BE2C (cell line): ENCODE measurements at places on chromosomes 6 and 20.

GRCh38 chr20:32577023-32577422 lies 8.1 kb downstream of the NOL4L start:
- DNase-seq: no peak

DNA sequence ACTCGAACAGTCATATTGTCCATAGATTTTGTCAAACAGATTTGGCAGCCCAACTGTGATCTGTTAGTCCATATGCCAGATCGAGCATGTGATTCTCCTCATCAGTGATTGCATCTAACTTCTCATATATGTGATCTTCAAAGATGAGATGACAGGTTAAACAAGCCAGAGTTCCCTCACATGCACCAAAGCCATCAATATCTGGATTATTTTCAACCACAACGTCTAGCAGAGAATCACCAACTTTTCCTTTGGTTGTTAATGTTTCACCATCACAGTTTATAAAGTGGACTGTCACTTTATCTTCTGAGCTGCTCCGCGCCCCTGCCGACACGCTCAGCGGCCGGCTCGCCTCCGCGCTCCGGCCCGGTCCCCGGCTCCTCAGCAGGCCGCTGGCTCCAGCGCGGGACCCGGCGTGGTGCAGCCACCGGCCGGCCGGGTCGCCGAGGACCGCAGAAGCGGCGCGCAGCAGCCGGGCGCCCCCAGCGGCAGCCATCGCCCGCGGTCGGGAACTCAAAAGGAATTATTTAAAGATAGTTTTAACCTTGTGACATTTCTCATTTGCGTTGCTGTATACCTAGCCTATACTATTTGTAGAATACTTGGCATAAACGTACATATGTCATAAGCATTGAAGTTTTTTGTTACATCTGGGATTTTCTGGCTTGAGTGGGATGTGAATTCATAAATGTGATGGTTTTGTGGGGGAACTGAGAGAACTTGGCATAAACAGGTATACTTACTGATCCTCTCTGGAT lies 40.1 kb upstream of the DYNLRB1 start:
- peak; percentile 60 for DNase-seq

DNA sequence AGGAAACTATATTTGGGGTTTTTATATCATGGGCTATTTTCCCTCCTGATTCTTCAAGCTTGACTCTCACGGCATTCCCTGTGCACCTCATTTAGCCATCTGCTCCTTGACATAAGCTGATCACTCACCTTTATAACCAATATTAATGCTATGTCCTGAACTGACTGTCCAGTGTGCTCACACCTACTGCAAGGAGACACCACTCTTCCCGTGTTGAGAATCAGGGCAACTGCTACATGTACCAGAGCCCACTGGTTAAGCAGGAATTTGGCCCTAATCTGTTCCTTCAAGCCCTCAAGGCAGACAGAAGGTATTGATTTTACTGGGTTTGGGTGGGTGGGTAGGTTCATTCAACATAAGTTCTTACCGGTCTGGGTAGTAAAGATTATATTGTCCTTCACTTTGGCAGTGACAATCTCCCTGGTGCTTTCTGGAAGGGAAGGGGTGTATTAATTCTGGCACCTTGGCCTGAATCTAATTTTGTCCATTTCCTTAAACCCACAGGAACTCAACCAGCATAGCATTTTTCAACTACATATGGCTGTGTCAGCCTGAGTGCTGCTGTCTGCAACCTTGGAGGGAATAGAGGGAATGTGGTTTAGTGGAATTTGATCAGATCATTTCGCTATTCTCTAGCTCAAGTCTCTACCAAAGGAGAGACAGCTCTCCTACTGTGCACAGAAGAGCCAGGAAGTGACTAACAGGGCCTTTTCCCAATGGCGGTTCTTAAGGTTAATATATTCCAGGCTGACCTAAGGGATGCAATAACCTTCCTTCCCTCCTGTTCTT lies 293.2 kb downstream of the BTBD9 start:
- DNase-seq: no peak

- DNase-seq: no peak
Observed at GRCh38 chr20:1286267-1287024, 20.4 kb downstream of the SNPH start.

GRCh38 chr6:144211160-144211559 lies 60.8 kb downstream of the STX11 start:
- DNase-seq: no peak

GRCh38 chr6:38153798-38154345 lies 334.3 kb downstream of the ZFAND3 start:
- no peak for DNase-seq

DNA sequence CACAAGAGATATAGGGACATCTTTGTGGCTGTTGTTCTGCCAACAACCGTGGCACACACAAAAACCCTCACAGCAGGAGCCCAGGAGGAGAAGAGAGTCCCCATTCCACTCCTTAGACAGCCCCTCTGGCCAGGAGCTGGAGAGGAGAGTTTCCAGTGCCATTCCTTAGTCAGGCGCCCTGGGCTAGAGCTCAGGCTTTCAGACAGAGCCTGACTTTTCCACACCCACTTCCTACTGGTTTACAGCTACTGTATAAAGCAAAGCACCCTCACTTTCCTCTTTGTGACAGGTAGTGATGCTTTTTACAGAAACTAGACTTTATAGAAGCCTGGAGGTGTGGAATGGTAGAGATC lies 145.9 kb downstream of the SYCP2 start:
- DNase-seq: no peak

- DNase-seq: no peak
Observed at GRCh38 chr6:324729-325125, 32.4 kb downstream of the DUSP22 start.

- no peak for DNase-seq
Observed at GRCh38 chr6:165769401-165769800, 106.4 kb upstream of the PDE10A start.

GRCh38 chr20:15842872-15843271 lies 730.4 kb downstream of the KIF16B start:
- DNase-seq: no peak

- DNase-seq: no peak
Observed at GRCh38 chr6:70601014-70601413, 34.3 kb downstream of the SDHAF4 start.

GRCh38 chr6:49915035-49915434 lies 48.7 kb upstream of the CRISP1 start:
- peak; percentile 14 for DNase-seq

DNA sequence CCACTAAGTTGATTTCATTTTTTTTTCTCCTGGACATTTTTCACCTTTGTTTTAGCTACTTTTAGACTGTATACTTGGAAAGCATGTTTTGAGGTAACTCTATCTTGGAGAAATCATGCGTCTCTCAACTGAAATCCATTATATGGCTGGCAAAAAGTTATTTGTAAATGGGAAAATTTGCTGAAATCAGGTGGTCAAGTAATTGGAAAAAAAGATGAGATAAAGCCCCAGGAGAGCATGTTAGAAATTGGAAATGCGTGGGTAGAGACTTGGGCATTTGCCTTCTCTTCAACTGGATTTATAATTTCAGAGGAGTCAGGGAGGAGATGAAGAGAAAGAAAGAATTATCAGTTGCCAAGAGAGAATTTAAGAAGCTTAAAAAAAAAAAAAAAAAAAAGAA lies 217.1 kb upstream of the MAP3K7 start:
- DNase-seq: no peak

GRCh38 chr6:8047541-8048292 lies 16.5 kb downstream of the BLOC1S5 start:
- no peak for DNase-seq

DNA sequence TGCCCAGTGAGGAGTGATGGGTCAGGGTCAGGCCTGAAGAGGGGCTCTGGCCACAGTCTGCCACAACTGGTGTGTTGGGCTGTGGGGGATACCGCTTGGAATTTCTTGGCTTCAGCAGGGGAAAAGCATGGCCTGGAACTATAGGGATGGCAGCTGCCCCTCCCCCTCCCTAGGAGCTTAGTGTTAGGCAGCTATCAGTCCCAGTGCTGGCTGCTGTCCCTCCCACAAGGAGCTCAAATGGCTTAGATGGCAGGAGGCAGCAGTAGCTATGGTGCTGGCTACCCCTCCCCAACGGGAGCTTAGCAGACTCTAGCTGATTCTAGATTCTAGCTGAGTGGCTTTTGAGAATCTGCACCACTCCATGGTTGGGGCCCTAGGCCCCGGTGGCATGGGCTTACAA lies 414.5 kb upstream of the HSF2 start:
- DNase-seq: no peak

DNA sequence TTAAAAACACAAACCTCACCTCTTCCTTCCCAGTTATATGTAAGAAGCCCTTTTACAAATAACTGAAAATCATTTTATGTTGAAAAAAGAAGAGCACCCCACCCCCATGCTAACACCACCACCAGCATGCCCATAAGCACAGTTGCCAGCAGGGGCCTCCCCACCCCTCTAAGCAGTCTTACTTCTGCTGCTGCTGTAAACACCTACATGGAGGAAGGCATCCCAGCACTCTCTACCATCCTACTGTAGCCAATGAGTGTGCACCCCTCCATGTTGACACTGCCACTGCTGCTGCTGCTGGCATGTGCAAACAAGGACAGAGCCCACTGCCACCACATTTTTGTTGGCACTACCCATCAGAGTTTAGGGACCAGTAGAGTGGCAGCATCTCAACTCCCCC lies 49.6 kb upstream of the PHIP start:
- peak; percentile 25 for DNase-seq

- no peak for DNase-seq
Observed at GRCh38 chr20:4067600-4068261, 52.4 kb upstream of the RNF24 start.

- DNase-seq: peak; percentile 91
Observed at GRCh38 chr6:28747631-28748157, 176.1 kb downstream of the TRIM27 start.

DNA sequence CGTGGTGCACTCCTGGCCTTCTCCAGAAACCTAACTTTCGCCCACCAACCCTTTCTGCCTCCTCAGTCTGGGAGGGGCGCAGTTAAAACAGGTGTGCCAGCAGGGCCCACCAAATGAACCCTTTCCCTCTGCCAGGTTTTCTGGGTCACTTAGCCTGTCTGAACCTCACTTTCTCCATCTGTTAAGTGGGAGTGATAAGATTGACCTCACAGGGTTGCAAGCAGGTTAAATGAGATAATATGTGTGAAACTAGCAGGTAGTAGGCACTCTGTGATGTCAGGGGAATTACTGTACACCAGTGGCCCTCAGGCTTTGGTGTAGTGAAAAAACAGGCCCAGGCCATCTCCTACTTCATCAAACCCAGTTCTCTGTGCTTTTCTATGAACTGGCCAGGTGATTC lies 14.1 kb downstream of the BNIP5 start:
- DNase-seq: no peak

DNA sequence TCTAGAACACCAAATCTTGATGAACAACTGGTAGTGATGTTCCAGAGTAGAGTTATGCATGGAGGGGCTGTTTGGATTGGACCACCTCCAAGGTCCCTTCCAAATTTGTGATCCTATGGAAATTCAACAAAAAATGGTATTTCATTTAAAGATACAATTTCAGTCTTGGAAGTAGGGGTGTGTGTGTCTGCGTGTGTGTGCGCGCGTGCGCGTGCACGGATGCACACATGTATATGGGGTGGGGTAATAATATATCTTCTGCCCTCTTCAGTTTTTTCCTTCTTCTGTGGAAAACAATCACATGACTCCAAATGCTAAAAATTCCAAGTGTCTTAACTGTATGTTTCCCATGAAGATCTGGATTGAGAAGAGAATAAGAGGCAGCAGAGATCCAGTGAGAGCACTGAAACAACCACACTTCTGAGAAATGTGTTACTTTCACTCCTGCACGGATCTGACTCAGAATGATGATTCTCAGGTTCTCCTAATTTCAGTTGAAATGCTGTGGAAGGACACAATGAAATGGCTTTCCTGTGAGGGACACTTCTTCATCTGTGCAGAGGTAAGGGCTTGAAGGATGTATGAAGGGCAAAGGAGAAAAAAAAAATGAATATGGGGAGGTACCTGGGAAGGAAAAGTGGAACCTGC lies 10.6 kb upstream of the IL17F start:
- DNase-seq: no peak

DNA sequence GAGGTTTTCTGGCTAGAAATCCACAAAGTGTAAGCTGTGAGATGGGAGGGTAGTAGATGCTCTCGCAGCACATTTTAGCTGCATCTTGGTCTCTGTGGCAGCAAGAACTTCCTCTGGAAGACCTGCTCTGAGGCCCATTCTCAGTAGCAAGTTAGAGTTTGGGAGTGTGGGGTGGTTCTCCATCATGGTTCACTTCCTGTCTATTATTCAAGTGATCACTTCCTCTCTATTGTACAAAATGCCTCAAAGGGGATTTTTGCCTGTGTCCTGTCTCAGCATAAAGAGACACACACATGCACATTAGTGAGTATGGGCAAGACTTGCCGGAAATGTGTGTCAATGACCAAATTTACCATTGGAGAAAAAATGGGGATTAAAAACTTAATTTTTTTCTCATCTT lies 42.5 kb downstream of the LYRM2 start:
- no peak for DNase-seq

DNA sequence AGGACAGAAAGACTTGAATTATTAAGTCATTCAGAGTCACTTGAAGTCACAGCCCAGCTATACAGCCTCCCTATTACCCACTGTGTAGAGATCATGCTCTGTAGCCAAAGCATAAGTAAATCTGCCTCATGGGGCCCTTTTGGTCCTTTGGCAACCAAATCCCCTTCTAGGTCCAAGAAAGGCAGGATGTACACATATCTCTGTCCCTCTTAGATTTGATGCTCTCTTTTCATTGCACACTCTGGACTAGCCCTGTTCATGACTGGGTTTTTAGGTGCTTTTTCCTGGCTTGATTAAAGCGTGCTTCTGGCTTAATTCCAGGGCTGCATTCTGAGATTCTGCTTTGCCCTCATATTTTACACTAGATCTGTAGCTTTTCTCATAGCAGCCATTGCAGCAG lies 296.8 kb downstream of the TENT5A start:
- no peak for DNase-seq

DNA sequence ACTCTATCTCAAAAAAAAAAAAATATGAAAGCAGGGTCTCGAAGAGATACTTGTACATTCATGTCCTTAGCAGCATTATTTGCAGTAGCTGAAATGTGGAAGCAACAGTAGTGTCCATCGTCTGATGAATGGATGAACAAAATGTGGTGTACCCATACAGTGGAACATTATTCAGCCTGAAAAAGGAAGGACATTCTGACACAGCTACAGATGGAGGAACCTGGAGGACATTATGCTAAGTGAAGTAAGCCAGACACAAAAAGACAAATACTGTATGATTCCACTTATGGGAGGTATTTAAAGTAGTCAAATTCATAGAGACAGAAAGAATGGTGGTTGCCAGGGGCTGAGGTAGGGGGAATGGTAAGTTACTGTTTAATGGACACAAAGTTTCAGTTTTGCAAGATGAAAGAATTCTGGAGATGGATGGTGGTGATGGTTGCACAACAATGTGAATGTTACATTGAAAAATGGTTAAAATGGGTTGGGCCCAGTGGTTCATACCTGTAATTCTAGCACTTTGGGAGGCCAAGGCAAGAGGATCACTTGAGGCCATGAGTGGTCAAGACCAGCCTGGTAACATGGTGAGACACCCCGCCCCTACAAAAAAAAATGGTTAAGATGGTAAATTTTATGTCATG lies 11.8 kb upstream of the TULP1 start:
- no peak for DNase-seq

DNA sequence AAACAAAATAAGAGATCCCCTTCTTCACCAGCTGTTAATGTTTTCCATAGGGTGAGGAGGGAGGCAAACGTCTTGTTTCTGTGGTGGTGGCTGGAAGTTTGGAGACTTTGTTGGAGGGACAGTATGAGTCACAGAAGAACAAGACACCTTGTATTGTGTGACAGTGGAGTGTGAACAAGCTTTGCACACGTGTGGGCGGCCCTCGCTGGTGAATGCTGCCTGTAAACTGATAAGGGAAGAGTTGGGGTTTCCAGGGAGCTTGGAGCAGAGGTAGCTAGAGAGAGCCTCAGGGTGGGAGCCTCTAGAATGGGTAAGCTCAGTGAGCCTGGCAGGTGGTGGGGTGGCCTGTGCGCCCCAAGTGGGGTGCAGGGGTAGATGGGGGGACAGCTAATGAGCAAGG lies 78.3 kb downstream of the ZDHHC14 start:
- DNase-seq: no peak
